ENCODE measurements at places on chromosomes 12 and 14. TPM values are rescaled to one million over a fixed set of nuclear protein-coding genes. Genes with fewer than 3 reads are reported as not detected.

DNA sequence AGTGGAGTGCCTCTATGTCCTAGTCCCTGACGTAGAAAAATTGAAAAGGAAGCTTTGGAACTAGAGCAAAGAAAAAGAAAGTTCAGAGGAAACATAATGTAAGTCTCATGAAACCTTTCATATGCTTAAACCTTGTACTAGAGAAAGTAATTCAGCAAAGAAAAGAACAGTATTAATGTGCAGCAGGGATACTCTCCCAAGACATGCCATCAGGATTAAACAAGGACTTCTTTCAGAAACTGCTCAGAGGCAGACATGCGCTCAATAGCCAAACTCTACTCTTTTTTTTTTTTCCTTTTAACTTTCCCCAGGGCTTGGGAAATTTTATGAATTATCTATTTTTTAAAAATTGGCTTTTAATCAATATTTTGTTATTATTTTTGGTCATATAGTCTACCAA, 7.1 kb upstream of the ASB8 start:
- no peak for DNase-seq

GRCh38 chr12:53191885-53192530, 11.3 kb upstream of the CSAD start:
- DNase-seq: no peak

GRCh38 chr14:61700104-61700886, 5.0 kb downstream of the HIF1A start:
- DNase-seq: no peak

The CAPZA3 gene
- not detected for total RNA-seq

The SRRM4 gene
- total RNA-seq: not detected

The TAS2R31 gene
- 7.0 TPM for total RNA-seq

The VRTN gene
- not detected for total RNA-seq

- DNase-seq: no peak
Observed at GRCh38 chr12:71268598-71269280, 110.9 kb upstream of the TSPAN8 start.

Data from body of pancreas (tissue), 4 donors.